Head of caudate nucleus (tissue), 42 donors: ENCODE measurements at places on chromosomes 11 and 22.

GRCh38 chr11:128026596-128026995, 560.8 kb downstream of the ETS1 start:
- DNase-seq, result no peak

GRCh38 chr11:28838741-28839140, 730.6 kb downstream of the METTL15 start:
- no peak for DNase-seq

DNA sequence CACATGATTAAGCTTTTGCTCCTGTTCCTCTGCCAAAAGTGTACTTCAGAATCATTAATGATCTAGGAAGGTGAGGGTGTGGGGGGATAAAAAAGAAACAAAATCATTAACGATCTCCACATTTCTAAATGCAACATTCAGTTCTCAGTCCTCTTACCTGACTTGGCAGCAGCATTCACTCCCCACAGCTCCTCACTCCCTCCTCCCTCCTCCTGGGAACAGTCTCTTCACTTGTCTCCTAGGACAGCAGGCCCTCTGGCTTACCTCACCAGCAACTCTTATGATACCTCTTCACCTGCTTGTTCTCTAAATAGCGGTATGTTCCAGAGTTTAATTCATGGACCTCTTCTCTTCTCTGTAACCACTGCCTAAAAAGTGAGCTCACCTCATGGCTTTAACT, 56.5 kb upstream of the APOA1 start:
- peak; percentile 57 for DNase-seq

- no peak for DNase-seq
Measured at GRCh38 chr22:41917375-41917902, 2.6 kb upstream of the SHISA8 start.

DNA sequence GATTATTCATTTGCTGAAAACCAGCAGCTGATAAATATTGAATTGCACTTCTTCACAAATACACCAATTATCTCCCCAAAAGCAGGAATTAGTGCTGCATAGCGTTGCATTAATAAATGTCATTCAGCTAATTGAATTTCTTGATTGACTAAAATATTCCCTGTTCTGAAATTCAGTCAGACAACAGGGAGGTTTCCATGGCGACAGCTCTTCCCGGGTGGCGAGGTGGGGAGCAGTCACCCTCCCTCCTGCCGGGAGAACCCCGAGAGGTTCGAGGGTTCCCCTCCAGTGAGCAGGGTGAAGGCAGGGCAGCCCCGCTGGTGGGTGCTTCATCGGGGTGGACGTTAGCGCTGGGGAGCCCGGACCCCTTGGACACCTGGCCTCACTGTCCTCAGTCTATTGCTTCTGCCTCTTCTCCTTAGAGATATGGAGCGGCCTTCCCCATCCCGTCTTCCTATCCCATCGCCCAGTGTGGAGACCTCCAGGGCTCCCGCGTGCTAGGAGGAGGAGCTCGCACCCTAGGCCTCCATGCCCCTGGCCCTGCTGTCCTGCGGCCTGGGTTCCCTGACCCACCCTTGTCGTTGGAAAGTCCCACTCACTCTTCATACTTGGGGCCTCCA, 983.5 kb downstream of the BRD1 start:
- no peak for DNase-seq

DNA sequence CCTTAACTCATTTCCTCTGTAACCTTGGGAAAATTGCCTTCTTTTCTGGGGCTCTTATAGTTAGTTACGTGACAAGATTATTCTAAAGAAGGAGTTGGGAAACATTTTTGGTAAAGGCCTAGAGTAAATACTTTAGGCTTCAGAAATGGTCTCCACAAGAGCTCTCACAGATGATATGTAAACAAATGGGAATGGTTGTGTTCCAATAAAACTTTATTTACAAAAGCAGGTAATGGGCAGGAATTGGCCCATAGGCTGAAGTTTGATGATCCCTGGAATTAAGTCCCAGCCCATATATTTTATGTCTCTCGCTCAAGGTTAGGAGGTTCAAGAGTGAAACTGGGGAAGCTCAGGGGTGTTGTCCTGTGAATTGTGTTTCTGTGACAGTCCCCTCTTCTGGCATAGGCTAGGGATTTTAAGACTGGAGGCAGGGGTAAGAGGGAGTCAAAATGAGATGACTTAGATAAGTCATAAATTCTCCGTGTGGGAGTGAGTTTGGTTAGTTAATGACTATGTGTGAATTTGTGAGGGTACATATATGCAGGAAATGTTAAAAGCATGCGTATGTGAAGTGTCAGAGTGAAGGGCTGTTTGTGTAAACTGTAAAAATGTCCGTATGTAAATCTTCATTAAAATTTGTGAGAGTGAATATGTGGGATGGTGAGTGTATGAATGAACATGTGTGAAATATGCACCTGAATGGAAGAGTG, 7.4 kb upstream of the OR52B4 start:
- DNase-seq, result no peak

GRCh38 chr11:68655406-68655805, 28.9 kb upstream of the GAL start:
- DNase-seq, result no peak

GRCh38 chr11:115905341-115906000, 401.3 kb upstream of the CADM1 start:
- DNase-seq, result no peak

DNA sequence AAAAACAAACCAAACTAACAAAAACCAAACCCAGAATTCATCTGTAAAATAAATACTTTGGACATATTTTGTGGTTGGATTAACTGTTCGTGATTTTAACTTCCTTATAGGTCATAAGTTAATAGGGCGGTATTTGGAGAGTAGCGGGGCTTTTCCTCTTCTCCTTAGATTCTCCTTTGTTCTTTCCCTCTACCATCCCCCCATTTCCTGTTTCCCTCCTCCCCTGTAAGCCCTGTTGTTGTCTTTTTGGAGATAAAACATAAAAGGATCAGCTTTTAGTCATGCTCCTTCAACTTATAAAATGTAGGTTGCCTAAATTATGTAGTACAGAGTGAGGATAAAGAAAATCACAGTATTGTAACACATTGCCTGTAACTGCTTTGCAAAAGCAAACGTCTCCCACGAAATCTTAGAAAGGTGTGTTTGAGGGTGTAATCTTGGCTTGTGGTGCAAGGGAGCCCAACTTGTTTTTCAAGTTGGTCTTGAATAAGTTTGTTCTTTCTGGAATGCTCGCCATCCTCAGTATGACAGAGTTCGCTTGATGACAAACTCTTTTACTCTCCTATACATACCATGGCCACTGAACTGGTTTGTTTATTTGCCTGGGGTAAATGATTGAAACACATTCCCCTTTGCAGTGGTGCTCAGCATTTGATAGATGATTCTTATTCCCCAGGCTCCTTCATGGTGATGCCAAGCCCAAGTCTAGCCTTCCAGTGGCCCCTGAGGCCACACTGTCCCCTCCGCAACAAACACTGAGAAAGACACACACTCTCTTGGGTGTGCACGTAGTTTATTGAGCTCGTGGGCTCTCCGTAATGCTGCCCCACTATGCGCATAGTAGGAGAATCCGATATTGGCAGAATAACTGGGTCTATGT, 49.4 kb downstream of the TEAD1 start:
- no peak for DNase-seq

DNA sequence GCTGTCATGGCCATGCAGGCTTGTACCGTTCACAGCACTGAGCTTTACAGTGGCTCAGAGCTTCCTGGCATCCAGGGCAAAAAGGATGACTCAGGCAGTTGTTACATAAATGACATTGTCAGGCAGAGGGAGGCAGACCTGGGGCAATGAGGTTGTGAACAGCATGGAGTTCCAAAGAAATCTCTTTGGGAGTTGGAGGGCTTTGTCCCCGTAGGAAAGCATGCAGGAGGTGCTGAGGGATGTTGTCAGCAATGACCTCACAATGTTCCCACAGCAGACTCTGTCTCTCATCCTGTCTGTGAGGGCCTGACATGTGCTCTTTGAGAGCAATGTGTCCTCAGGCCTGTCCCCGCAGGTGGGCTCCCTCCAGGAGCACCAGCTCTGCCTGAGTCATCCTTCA, 25.9 kb upstream of the PDE2A start:
- peak; percentile 52 for DNase-seq

- DNase-seq, result no peak
Measured at GRCh38 chr22:17149076-17149815, 9.8 kb downstream of the HDHD5 start.

DNA sequence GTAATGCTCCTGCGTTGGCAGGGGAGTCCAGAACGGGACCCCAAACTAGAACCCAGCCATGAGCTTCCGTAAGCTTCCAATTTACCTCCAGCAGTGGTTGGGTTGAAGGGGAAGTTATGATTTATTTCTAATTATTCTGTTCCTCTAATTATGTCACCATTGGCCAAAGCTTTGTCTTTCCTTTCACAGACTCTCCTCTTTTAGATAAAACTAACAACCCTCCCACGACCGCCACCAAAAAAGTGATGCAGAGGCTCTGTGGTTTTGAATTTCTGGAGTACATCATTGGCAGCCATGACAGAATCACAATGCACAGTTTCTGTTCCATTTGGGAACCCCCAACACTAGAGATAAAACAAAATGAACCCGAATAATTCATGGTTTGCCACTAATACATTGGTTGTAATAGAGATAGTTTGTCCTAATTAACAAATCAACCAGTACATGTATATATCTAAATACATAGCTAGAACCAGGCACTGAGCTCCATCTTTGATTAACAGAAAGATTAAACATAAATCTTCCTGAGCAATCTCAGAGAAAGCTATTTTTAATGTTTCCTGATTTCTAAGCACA, 64.3 kb downstream of the ETS1 start:
- DNase-seq, result no peak

- DNase-seq, result no peak
Measured at GRCh38 chr11:132139181-132139580, 768.8 kb downstream of the NTM start.

GRCh38 chr11:120660024-120660565, 148.5 kb downstream of the GRIK4 start:
- DNase-seq, result no peak

DNA sequence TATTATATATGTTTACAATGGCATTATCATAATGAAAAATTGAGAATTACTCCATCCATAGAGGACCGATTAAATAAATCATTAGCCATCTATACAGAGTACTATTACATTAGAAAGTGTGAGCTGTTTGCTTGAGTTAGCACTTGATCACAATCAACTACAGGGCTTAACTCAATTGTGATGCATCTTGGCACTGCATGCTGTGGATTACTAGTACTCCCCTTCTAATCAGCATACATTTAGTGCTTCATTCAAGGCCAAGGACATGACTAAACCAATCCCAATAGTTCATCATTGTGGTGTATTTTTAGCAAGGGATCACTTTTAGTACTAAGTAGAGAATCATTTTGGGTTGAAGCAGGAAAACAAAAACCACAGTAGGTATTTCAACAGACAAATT, 23.5 kb upstream of the ARHGAP42 start:
- DNase-seq, result no peak

DNA sequence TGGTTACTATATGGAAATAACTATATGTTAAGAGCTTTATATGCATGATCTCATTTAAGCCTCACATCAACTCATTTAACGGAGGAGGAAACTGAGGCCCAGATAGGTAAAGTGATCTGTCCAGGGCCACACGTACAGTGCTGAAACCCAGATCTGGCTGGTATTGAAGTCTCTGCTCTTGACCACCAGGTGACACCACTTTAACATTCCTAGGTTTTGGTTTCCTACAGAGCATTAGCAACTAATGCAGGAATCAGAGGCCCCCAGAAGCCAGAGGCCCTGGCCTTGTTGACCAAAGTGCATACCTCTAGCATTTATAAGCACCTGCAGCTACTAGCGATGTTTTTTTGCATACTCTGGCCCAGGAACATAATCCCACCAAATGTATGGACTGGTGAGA, 12.9 kb upstream of the LIMK2 start:
- no peak for DNase-seq

- no peak for DNase-seq
Measured at GRCh38 chr11:126489836-126490660, 134.6 kb downstream of the ST3GAL4 start.

- DNase-seq, result no peak
Measured at GRCh38 chr11:2813141-2813908, 72.2 kb downstream of the CDKN1C start.

GRCh38 chr11:123055191-123055901, 6.6 kb downstream of the HSPA8 start:
- DNase-seq, result no peak

- DNase-seq, result no peak
Measured at GRCh38 chr22:42964994-42965699, 49.8 kb downstream of the PACSIN2 start.

GRCh38 chr11:131924457-131925201, 554.2 kb downstream of the NTM start:
- no peak for DNase-seq

DNA sequence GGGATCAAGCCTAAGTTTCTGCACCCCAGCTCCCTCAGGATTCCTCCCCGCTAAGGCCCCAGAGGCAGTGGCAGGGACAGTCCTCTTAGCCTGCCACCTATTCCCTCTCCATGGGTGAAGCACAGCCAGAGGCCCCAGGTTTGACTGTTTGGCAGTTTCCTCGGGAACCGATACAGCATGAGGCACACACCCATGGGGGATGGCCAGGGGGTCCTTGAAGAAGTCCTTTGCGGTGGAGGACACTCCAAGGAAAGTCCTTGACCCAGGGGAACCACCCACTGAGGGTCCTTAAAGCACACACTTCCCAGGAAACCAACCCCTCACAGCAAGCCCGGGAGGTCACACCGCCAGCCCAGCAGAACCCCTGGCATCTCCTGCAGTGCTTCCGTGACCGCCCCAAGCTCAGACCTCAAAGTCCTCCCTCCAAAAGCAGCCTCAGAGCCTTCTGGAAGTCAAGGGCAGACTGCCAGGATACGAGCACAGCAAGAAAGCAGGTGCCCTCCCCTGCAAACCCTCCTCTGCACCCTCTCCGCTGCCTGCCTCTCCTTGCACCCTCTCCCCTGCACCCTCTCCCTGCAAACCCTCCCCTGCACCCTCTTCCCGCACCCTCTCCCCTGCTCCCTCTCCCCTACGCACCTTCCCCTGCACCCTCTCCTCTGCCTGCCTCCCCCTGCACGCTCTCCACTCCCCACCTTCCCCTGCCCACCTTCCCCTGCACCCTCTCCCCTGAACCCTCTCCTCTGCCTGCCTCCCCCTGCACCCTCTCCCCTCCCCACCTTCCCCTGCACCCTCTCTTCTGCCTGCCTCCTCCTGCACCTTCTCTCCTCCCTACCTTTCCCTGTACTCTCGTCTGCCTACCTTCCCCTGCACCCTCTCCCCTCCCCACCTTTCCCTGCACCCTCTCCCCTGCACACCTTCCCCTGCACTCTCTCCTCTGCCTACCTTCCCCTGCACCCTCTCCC, 1.4 kb downstream of the SIGIRR start:
- no peak for DNase-seq

DNA sequence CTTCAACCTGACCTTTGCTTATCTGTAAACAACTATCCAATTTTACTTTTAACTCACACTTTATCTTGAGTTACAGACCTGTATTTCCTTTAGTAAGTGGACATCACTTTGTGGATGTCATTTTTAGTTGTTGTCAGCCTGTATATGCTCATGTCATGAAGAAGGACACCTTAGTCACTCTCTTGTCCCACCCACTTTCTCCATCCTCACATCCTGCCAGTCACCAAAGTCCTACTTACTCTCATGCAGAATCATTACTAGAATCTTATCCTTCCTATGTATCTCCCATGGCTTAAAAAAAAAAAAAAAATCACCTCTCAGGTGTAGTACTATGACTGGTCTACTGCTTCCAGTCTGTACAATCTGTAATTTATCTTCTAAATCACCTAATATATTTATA, 43.3 kb downstream of the SESN3 start:
- DNase-seq, result no peak
